ENCODE measurements at places on chromosomes 12 and 14. TPM values are rescaled to one million over a fixed set of nuclear protein-coding genes. Genes with fewer than 3 reads are reported as not detected.

The SLC4A8 gene
- polyA plus RNA-seq: 20.3 TPM

The RPL10L gene
- not detected for polyA plus RNA-seq

The NEUROD4 gene
- not detected for polyA plus RNA-seq

The ASIC1 gene
- polyA plus RNA-seq: 4.6 TPM

The KLRC4 gene
- not detected for polyA plus RNA-seq

All from hepatocyte (in vitro differentiated cells).